ENCODE measurements at places on chromosomes 16 and 17.

DNA sequence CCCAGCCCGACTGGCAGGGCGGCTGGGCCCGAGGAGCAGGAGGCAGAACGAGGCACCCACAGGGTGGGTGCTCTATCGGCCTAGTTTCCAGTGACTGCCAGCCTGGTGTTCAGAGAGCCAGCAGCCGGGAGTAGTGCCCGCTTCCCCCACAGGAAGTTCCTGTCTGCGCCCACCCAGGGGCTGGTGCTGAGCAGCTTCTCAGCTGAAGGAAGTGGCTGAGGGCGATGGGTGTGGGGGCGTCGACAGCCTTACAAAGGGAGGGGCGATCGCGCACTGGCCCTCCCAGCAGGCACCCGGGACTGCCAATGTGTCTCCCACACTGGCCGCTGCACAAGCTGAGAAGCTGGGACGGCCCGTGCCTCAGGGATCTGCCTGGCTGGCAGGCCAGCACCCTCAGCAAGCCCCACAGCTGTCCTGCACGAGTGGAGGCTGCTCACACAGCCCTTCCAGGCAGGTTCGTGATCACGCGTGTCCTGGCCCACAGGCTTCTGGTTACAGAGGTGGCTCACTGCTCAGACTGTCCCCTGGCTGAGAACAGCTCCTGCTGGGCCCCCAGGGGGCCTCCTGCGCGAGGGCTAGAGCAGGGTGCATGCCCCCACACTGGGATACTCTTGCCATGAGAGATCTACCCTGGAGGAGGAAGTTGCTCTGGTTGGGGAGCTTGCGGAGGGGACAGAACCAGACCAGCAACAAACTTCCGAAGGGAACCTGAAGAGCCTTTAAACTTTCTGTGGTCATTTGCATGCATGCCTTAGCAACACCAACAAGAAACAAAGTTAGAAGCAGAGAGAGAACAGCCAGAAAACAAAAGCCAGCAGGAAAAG lies 2.5 kb downstream of the RNF166 start:
- peak; percentile 85 for DNase-seq

- DNase-seq, result no peak
Measured at GRCh38 chr17:3641717-3642486, 5.3 kb downstream of the CTNS start.

DNA sequence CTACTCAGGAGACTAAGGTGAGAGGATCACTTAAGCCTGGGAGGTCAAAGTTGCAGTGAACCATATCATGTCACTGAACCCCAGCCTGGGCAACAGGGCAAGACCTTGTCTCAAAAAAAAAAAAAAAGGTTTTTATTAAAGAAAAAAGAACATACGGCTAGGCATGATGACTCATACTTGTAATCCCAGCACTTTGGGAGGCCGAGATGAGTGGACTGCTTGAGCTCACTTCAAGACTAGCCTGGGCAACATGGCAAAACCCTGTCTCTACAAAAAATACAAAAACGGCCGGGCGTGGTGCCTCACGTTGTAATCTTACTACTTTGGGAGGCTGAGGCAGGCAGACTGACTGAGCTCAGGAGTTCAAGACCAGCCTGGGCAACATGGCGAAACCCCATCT lies 38.4 kb downstream of the RANBP10 start:
- no peak for DNase-seq

- DNase-seq, result no peak
Measured at GRCh38 chr16:84292011-84292410, 2.7 kb upstream of the WFDC1 start.

DNA sequence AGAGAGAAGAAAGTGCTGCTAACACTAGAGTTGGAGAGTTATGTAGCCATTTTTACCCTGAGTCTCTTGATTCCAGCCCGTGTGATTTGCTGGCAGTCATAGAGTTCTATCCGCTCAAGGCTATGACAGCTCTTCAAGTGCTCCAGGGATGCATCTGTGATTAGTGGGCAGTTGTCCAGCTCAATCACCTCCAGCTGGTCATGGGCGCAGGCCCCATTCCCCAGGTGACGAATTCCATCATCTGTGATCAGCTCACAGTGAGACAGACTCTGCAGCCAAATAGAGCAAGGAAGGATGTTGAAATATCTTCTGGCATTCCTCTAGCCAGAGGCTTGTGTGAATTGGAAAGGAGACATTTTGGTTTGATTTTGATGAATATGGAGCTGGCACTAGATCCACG lies 38.4 kb upstream of the STAC2 start:
- DNase-seq, result no peak

GRCh38 chr16:58000706-58001676 lies at the start of gene USB1:
Gene USB1 (plus strand): TSS chr16:58001407. CDS start chr16:58001484, 77 bp downstream.
- DNase-seq, result peak; percentile 85

GRCh38 chr17:78323826-78324390 lies 36.0 kb downstream of the SOCS3 start:
- no peak for DNase-seq

- peak; percentile 31 for DNase-seq
Measured at GRCh38 chr17:19306160-19307111, 56.1 kb downstream of the B9D1 start.

DNA sequence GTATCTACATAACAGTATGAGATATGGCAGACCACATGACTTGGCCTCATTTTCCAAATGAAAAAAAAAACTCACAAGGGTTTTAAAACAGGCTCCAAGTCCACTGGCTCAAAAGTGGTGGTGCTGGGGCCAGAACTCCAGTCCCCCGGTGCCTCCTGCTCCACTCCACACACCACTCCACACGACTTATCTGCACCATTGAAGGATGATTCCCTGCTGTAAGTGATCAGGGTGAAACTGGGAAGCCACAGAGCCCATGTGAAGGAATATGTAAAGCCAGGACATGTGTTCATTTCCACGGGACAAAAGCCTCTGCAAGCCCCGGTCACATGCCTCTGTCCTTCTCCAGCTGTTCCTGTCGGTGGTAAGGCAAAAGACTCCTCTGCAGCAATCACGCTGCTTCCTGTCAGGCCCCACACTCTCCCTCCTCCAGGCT lies 97.2 kb downstream of the ZNF18 start:
- DNase-seq, result no peak

DNA sequence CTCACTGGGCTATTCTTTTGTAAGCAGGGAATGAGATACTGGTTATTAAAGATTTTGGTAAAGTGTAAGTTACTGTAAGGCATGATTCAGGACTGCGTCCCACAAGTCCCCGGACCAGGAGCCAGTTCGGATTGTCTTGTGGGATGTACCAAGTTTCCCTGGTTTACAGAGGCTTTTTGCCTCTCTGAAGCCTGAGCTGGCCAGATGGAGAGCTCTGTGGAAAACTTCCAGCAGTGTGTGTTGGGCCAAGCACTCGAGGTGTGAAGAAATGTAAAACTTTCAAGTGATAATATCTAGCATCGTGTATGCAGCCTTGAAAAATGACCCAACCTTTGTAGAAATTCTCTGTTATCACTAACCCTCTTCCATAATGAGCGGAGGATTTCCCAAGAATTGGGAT lies 2.4 kb downstream of the EPN2 start:
- no peak for DNase-seq

DNA sequence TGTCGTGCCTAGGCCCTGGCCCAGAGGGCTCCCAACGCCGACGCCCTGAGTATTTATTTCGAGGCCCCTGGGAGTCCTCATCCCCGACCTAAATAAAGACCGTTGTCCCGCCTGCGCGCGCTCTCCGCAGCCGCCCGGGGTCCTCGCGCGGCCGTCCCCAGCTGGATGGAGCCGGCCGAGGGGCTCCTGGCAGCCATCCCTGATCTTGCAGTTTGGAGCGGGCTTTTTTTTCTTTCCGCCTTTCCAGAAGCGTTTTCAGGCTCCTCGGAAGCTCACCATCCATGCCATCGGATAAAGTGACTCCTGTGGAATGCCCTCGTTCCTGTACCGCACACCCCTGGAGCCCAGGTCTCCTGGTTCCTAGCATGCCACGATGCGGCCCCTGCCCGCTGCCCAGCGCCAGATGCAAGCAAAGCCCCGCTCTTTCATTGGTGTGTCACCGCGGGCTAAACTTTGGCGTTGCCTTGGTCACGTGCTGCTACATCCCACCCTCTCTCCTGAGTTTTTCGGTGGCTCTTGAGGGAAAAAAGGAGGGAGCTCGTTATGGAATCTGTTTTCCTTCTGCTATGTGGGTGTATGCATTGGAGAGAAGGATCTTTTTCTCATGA lies 716 bp downstream of the TMEM94 start:
- DNase-seq, result peak; percentile 25

DNA sequence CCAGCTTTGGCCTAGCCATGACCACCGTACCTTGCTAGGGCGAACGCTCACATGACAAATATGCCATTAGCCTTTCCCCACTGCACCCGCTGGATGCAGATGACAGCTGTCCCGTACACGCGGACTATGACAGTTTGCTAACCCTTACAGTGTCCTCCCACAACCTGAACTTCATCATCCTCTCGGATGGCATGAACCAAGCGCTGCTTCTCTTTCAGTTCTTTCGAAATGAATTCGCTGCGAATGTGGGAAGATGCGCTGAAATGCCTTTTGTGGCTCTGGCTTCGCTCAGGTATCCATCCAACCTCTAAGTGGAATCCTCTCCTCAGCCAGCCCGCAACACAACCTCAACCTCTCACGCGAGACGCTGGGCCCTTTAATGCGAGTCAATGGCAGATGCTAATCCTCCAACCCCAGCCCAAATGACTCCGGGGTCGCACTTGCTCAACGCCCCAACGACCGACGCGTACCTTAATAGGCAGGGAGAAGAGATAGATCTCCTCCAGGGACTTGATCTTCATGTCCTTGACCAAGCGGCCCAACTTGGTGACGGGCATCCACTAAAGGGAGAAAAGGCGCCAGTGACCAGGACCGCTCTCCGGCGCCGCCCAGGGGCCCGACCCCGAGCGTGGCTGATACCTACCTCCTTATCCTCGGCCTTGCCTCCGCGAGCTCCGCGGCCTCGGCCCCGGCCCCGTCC lies 670 bp downstream of the RPS2 start:
- DNase-seq, result peak; percentile 60

GRCh38 chr17:51739245-51739886 lies 419.1 kb downstream of the CA10 start:
- DNase-seq, result no peak
